ENCODE measurements at places on chromosomes 3 and 15. TPM values are rescaled to one million over a fixed set of nuclear protein-coding genes. Genes with fewer than 3 reads are reported as not detected.

DNA sequence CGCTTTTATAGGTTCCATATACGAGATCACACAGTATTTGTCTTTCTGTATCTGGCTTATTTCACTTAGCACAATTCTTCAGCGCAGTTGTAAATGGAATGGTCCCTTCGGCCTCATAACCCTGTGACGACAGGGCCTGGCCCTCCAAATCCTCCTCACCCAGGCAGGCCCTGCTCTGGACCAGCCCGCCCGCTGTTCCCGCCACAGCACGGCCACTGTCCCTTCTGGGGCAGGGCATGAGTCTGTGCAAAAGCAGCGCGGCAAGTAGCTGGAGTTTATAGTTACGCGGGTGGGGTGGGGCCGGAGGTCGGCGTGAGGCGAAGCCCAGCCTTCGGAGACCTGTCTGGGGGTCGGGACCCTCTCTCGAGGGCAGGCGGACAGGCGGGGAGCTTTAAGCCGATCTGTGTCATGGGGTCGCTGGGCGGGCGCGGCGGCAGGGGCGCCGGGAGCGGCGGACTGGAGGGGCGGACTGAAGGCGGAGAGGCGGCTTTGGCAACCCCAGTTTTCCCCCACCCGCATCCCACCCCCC lies 543 bp downstream of the ARPIN start:
- peak; percentile 84 for DNase-seq

GRCh38 chr3:109325109-109325508 lies 8.8 kb upstream of the DPPA2 start:
- DNase-seq = no peak

DNA sequence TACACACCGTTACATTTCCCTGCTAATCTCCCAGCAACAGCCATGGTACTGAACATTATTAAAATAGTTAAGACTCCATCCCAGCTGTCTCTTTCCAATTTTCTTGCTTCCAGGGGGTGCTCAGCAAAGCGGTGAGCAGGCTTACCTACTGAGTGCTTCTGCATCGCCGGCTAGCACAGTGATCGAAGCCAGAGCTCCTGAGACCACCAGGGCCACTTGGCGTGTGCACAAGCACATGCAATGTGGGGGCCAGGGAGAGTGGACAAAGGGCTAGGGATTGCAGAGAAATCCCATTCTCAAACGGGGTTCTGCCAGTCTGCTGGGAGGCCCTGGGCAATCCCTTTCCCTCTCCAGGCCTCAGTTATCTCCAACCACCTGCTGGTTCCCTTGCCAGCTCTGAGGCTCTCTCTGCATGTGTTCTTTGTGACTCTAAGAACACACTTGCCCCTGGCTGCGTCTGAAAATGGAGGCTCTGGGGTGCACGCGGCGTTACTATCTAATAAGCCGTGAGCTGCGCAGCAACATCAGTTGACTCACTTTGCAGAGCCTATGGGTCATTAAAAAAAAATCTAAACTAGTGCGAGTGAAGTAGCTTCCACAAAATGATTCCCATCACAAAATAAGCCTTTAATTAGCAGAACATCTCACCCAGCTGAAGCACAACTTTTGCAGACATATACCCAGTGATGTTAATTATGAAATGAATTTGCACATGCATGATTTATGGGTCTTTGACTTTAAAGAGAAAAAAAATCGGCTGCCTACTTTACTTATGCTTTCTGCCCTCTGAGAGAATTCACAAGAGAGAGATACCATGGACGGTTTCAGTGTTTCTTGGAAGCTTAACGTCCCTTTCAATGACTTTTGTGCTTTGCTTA lies 271.5 kb downstream of the TLE3 start:
- no peak for DNase-seq

- DNase-seq = no peak
Observed at GRCh38 chr3:131738095-131738494, 235.3 kb upstream of the MRPL3 start.

DNA sequence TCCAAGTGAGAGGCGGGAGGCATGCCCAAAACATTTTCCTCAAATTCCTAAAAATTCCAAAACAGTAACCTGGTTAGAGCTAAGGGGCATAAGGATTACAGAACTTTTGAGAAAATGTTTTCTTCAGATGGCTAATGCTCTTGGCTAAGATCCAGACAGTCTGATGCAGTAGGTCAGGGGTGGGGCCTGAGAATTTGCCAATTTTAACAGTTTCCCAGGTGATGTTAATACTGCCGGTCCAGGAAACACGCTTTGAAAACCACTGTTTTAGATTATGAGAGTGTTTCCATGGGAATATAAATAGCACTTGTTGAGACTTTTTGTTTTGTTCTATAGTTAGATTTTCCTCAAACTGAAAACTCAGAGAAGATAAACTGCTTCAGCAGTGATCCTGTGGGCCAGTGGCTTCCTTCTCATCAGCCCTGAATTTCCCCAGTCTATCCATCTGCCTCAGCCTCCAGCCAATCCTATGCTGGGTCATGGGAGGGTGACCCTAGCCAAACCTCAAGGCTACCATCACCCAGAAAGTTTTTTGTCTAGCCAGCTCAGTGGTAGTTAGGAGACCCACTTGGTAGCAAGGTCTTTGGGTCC lies 71.6 kb upstream of the ACP3 start:
- no peak for DNase-seq

GRCh38 chr3:148450819-148451218 lies 246.9 kb upstream of the AGTR1 start:
- DNase-seq = no peak

- no peak for DNase-seq
Observed at GRCh38 chr3:9916346-9916733, 558 bp upstream of the IL17RC start.

DNA sequence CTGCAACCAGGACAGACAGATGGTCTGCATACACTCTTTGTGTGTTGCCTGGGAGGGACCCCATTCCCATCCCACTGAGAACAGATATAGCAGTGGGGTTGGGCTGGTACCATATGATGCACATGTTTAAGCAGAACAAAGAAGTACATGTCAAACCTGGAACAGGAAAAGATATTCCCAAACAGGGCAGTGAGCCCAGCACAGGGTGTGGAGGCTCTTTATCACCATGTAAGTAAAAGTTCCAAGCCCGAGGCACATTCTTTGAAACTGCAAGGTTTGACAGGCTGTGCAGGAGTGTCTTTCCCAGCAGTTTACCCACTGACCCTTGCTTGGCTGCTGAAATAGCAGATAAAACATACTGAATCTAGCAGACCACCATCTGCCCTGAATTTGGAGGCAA lies 5.3 kb upstream of the ZNF445 start:
- no peak for DNase-seq

Gene GCNT3
- not detected for total RNA-seq

Measured in posterior vena cava (tissue), 2 donors.